ENCODE measurements at places on chromosomes 4 and X.

DNA sequence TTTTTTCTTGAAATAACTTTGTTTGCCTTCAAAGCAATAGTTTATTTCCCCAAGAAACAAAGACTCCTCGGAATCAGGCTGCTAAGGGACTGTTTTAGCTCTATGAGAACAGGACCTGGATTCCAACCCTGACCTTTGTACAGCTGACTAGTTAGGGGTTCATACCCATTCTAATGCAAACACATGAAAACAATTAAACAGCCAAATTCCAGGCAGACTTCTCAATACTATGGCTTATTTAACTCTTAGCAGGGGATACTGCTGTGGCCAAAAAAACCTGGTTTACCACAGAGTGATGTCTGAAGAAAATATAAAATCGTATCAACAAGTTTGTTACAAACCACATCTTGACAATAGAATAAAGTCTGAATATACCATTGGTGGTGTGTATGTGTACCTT, 129.6 kb upstream of the INTU start:
- no peak for DNase-seq

- DNase-seq = no peak
Measured at GRCh38 chr4:5746829-5747737, 36.1 kb downstream of the EVC start.

DNA sequence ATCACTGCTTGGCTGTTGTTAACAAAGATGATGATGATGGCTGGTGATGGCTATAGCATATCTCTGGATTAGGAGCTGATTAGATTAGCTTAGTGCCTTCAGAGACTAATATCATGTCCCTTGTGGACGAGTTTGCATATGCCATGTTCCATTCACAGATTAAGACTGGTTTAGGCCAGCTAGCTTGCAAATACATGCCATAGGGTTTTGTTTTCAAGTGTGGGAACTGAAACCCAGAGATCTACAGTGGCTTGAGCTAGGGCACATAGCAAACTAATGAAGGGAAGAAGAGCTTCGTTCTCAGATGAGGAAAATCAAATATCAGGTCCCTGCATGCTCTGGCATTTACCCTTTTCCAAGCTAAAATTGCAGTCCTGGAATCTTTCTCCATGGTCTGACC, 492.3 kb downstream of the MAGEE1 start:
- no peak for DNase-seq

- DNase-seq = no peak
Measured at GRCh38 chr4:181687116-181687515, 556.1 kb upstream of the TENM3 start.

- no peak for DNase-seq
Measured at GRCh38 chr4:5884796-5885195, 8.1 kb downstream of the CRMP1 start.

DNA sequence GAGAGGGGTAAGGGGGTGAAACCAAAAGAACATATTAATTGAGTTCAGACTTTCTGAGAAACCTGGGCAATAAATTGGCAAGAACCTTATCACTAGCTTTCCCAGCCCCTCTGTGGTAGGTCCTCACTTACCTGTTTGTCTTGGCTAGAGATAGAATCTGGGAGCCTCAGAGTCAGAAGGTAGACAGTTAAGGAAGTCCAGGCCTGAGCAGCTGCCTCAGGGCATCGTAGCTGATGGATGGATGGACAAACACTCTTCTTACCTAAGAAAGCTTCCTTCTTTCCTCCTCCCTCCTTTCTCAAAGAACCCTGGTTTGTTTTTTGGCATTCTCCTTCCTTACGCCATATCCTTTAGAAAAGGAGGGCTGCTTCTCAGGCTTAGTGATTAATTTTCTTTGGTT, 24.4 kb downstream of the FRAS1 start:
- DNase-seq = no peak

DNA sequence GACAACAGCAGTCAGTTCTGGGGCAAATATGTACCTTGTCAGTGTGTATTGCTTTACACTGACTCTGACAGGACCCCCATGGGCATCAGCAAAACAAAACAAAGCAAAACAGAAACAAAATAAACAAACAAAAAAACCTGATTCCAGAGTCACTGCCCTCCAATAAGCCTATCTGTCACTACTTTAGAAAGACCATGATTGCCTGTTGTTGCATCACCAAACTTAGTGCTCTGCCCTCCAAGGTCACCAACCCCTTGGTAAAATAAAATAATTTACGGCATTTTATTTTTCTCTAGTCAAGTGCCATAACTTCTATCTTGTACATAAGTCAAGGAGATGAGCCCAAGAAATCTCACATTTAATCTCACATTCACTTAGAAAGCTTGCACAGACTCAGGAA, 120.9 kb upstream of the ADAMTS3 start:
- no peak for DNase-seq

Measured in LNCaP clone FGC (cell line).